Head of caudate nucleus (tissue), 42 donors: ENCODE measurements at places on chromosomes 11 and 22.

- no peak for DNase-seq
Measured at GRCh38 chr11:73379189-73379880, 3.1 kb downstream of the RELT start.

DNA sequence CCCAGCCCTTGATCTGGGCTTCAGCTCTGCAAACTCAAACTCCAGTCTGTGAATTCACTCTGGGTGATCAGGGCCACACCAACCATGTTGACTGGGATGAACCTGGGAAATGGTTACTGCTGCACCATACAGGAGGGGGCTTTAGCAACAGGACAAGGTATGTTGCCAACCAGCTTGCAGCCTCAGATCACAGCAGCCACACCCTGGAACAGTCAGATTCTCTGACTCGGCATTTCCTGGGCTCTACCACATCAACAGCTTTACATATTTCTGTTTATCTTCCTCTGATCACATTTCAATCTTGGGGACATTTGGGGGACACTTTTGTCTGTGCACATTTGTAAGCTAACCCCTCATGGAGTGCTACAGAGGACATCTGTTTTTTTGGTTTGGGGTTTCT lies 267.0 kb upstream of the NCAM1 start:
- no peak for DNase-seq

DNA sequence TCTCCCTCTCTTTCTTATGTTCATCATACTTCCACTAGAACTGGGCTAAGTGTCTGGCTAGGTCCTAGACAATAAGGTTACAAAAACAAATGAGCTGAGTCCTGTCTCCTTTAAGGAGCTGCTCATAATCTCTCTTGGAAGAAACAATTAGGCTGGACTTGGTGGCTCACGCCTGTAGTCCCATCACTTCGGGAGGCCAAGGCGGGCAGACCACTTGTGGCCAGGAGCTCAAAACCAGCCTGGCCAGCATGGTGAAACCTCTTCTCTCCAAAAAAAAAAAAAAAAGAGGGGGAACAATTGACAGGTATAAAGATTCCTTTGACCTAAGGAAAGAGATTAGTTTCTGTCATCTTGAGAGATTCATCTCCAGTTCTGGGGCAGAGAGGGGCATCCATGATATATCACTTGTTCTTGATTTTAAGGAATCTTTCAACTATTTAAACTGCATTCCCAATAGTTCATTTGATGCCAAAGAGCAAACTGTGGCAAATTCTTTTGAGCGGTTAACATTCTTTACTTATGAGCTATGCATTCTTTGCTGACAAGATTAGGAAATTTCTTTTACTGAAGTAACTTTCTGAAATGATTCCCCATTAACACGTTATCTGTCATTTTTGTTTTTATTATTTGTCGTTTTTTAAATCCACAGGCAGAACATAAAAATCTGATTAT lies 125.5 kb downstream of the C11orf87 start:
- DNase-seq, result no peak

GRCh38 chr11:128573638-128574037 lies 13.7 kb downstream of the ETS1 start:
- no peak for DNase-seq

DNA sequence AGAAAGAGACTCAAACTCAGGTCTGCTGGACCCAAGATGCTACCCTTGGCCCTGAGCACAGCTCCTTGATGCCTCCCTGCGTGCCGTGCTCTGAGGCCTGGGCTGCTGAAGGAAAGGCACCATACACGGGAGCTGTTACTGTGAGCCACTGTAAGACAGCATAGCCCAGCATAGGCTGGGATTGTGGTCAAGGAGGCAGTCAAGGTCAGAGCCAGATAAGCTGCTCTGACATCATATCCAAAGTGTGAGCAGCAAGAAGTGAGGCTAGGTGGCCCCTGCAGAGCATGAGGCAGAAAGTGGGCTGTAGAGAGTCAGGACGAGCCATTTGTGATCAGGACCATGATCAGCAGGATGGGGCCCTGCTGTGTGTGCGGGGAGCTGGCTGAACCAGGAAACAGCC lies 7.7 kb downstream of the SLC22A8 start:
- DNase-seq, result no peak
